SK-N-DZ (cell line): ENCODE measurements at places on chromosomes 1 and 21.

DNA sequence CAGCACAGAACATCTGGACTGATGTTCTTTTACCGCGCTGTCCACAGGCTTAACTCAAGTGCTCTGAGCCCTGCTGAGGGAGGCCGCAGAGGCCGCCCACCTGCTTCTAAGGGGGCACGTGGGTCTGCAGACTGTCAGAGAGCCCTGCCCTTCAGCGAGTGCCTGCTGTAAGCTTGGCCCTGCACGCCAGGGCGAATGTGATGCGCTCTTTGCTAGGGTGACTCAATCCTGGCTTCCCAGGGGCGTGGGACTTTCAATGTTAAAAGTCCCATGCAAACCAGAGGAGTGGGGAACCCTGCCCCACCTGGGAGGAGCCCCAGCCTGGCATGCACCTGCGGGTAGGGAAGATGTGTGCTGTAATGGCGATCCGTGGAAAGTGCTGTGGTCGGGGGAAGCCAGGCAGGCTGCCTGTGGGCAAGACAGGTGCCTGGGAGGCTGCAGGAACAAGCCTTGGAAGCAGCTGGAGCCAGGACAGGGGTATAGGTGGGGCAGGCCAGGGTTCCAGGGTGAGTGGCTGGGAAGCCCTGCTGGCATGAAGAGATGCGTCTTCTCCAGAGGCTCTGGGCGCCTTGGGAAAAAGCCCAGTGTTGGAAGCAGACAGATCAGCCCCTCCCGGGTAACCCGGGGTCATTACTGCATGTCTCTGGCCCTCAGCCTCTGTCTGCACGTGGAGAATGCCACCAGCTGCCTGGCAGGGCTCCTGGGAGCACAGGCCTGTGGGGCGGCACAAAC, 594 bp upstream of the PANK4 start:
- peak; percentile 69 for DNase-seq

- DNase-seq = no peak
Measured at GRCh38 chr1:210412240-210412639, 83.5 kb downstream of the HHAT start.

GRCh38 chr1:185593271-185593670, 140.9 kb upstream of the HMCN1 start:
- DNase-seq = no peak

GRCh38 chr1:204331847-204332487, 27.8 kb downstream of the PLEKHA6 start:
- no peak for DNase-seq

GRCh38 chr1:150808121-150808520, at the start of gene CTSK:
CTSK (minus strand) TSS chr1:150808260; CDS start chr1:150806805, 1,455 bp downstream.
- no peak for DNase-seq

DNA sequence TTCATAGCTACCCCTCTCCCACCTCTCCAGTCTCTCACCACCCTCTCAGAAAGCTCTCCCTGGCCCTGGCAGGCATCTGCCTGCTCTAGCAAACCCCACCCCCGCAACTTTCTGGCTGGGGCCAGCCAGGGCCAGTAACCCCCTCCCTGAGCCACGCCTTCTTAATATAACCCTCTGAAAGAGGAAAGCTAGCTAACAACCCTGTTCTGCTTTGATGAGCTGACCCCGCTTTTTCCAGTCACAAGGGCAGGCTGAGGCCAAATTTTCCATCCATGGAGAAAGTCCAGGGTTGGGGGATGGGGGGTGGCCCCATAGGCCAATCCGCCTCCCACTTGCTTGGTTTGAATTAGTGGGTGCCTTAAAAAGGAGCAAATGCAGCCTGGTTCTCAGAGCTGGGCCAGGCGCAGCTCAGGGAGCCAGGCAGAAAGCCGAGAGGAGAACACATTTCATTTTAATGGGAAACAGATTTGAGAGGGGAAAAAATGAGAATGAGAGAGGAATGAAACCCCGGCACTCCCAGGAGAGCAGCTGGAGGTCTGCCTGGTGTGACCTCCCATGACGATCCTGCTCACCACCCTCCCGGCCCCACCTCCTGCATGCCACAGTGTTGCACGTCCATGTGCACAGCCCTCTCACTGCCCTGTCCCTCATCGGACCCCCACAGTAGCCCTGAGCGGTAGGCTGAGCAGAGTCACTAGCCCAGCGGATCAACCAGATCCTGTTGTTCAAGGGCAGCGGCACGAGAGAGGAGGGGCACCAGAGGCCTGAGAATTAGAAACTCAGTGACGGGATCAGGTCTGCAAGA, 62.3 kb downstream of the OPTC start:
- no peak for DNase-seq

- DNase-seq = no peak
Measured at GRCh38 chr1:32651461-32652073, 559 bp downstream of the RBBP4 start.

- DNase-seq = no peak
Measured at GRCh38 chr1:37064039-37064438, 29.7 kb upstream of the GRIK3 start.

DNA sequence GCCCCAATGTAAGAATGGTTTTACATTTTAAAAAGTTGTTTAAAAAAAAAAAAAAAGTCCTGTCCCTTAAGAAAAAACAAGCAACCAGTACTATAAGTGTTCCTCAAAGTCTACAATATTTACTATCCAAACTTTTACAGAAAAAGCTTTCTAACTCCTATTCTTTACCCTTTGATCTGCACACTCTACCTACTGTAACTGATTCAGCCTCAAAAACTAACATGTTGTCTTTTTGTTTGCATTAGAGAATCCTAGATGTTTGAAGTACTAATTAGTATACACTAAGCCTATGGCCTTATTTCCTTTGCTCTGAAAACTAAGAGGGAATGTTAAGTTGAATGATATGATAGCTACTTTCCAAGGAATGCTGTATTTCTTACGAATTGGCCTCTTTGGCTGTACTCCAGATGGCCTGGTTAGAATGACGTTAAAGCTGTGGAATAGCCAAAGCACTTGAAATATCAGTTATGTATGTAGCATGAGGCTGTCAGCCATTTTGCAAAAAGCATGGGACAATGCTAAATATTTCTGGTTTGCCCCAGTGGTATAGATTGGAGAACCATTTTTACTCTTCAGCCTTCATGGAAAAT, 234.8 kb downstream of the GPR52 start:
- no peak for DNase-seq

- DNase-seq = no peak
Measured at GRCh38 chr1:81477710-81478109, 323.0 kb upstream of the ADGRL2 start.

GRCh38 chr1:20633190-20634064, at the start of gene PINK1:
PINK1 (plus strand) TSS chr1:20633458; CDS start chr1:20633549, 91 bp downstream.
- peak; percentile 62 for DNase-seq

DNA sequence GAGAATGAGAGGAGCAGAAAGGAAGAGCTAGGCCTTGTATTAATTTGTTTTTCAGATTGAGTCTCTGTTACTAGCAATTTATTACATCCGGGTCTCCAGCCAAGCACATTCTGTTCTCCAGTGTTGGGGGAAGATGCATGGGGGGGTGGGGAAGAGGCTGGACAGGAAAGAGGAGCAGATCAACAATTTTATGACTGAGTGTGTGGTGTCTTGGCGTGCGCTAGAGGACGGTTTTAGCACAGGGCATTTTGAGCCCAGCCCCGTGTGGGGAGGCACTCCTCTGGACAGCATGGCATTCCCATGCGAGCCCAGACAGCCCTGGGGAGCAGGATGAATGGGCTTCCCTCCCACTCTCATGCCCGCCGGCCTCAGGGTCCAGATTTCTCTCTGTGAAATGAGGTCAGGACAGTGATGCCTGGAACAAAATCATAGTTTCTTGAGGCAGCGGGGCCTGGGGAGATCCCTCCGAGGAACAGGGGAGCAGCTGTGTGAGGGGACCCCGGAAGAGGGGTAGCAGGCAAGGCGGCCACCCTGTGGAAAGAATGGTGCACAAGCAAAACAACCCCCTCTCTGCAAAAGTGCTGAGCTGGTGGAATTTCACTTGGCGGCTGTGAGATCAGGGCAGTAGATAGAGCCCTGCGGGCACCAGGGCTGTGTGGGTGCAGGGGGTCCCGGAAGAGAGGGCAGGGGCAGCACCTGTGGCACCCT, 16.3 kb downstream of the SOX13 start:
- no peak for DNase-seq

DNA sequence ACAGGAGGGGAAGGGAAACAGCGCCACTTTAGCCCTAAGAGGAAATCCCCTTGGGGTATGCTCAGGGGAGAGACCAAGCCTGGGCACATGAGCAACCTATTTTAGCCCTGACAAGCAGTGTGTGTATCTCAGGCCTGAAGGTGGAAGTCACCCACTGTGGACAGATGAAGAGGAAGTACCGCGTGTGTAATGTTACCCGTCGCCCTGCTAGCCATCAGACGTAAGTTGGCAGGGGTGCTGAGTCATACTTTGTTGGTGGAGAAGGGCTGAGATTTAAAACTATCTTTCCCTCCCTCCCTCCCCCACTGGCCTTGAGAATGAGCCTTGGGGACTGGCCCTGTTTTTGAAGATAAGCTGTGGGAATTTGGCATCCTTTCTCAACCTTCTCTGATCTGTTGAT, 11.2 kb downstream of the AGO1 start:
- no peak for DNase-seq

GRCh38 chr1:153987621-153988020, 1.5 kb upstream of the RAB13 start:
- DNase-seq = no peak

DNA sequence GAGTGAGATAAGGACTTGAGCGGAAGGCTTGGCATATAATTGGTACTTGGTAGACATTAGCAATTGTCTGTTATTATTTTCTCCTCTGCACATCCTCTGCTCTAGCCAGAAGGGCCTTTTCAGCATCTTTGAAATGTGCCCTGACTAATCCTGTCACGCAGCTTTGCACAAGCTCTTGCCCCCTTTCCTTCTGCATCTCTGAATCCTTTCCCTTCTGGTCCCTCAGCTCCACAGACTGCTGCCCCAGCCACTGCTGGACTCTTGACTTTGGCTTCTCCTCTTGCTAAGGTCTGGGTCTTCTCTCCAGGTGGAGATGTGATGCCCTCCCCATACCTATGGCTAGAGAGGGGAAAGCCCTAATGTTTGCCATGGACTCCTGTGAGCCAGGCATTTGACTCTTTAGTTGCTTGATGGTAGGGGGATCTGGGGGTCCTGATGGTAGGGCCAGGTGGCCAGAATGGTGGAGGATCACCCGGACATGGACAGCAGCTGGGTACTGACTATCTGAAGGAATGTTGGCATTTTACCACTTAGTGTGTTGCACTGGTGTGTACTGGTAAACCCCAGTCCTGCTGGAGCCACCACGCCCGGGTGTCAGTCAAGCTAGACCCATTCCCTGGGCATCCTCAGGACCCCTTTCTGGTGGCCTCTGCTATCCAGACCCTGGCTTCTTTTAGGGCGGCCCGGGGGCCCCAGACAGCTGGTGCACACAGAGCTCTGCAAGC, 4.4 kb downstream of the HPCA start:
- no peak for DNase-seq

DNA sequence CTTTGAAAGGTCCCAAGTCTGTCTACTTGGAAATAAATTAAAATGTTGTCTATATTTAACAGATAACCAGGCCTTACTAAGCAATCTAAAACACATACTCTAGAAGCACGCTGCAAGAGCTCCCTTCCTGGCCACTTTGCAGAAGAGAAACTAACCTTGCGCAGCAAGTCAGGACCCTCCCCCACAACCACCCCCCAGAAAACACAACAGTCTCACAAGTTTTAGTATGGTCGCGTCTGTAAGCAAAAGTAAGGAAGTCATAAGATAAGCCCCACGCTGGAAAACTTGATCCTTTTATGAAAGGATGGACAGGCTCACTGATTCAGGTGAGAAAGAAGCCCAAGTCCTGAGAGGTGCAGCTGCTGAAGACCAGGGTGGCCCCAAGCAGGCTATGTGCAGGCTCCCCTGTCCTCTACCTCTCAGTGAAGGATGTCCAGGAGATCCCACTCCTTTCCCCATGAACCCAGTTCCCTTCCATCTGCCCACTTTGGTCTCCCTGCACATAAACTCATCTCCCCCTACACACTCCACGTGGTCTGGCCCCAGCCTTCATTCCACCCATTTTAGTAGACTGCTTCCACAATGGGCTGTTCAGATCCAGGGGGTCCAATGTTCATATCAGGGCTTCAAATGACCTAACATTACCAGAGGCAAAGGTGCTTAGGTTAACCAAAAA, 23.8 kb downstream of the HIVEP3 start:
- DNase-seq = no peak

- DNase-seq = no peak
Measured at GRCh38 chr21:19935467-19935866, 1062.7 kb upstream of the NCAM2 start.

GRCh38 chr1:228109962-228110488, 926 bp upstream of the MRPL55 start:
- DNase-seq = no peak

DNA sequence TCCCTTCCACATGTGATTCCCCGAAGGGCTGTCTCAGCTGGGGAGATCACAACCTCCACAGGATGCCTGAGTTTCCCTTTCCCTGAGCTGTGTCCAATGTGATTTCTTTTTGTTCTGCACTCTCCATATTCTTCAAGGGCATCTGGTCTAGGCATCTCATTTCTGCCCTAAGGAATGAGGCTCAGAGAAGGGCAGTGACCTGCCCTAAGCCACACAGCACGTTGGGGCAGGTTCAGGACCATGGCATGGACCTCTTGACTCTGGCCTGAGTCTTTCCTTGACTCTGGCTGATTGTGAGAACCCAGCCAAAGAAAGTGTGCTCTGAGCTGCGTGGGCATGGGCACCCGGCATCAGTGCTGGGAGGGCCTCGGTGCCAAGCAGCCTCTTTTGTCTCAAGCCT, 590.3 kb downstream of the PTPRU start:
- DNase-seq = no peak

DNA sequence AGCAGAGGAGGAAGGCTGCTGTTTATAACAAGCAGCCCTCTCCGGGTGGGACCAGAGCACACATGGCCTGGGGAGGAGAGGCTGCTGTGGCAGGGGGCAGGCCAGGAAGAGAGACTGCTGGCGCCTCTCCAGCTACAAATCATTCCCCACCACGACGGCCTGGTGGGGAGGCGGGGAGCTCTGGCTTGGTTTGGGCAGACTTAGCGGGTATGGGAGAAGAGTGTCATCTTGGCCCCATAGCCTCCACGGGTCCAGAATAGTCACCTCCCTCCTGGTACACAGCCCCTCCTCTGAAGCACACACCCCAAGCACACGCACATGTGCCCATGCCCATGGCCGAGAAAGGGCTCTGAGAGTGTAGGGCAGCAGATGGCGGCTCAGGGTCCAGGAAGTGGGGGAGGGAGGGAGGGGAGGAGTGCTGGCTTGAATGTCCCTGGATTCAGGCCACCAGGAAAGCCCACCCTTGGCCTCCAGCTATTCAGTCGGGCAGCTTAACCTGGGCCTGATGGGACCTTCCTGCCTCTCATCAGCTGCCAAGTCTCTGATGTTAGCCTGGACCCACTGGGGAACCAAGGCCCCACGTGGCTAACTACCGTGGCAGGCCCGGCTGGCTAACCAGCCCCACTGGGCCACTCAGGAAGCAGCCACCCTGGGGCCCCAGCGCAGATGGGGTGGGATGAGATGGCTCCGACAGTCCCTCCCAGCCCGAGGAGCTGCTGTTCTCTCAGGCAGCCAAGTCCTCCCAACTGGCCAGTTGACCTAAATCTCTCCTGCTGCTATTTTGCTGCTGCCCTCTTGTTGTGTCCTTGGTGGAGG, 10.9 kb downstream of the LRP8 start:
- DNase-seq = no peak

GRCh38 chr1:204545202-204545601, 29.0 kb downstream of the MDM4 start:
- no peak for DNase-seq
